ENCODE measurements at places on chromosomes 3 and 15. TPM values are rescaled to one million over a fixed set of nuclear protein-coding genes. Genes with fewer than 3 reads are reported as not detected.

DNA sequence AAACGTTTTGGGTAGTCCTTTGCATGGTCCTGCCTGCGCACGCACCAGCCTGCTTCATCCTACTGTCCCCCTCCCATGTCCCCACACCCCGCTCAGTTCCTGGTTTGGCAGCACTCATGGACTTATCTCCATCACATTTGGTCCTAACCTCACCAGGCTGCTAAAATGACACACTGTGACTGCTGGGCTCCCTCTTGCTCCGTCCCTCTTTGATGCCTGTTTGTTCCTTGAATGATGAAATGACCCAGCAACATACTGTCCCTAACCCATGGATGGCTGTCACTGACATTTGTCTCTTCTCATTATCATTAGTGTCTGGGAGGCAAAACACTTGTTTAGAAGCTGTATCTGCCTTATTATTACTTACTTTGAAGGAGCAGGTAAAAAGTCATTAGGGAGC is 80.5 kb downstream of the CHDH start:
- DNase-seq: no peak

- no peak for DNase-seq
These were observed 77.8 kb upstream of the WDR72 start for GRCh38 chr15:53837263-53837662.

GRCh38 chr3:141057436-141057835 is 6.3 kb downstream of the SPSB4 start:
- DNase-seq: no peak

DNA sequence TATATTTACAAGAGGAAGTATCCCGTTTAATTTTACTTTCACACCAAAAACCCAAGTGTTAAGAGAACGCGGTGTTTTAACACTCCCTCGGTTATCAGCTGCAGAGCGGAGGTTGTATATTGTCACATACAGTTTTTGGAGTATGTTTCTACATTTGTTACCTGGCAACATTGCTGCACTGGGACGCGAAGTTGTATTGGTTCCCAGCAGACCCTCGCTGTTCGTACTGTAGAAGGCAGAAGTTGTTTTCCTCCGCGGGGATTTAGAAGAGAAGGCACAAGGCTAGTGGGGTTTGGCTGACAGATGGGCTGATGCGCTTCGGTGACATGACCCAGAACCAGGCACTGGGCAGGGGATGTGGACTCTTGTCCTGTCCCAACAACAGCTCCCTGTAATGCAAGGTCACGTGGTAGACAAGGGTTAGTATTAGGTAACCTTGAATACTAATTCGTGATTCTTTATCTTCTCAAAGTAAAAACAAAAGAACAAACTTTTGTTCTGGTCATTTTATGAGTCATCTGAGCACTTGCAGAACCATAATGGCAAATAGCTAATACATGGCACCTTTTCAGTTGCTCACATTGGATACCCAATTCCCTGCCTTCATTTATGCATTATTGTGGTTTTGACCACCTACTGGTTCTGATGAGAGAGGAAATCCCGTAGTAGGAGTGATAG is 230.4 kb upstream of the BHLHE40 start:
- DNase-seq: no peak

ILDR1 gene
- 0.34 TPM for total RNA-seq

TIGIT gene
- 5.8 TPM for total RNA-seq

GRCh38 chr3:108133048-108133369 is 42.2 kb upstream of the CD47 start:
- no peak for DNase-seq

DNA sequence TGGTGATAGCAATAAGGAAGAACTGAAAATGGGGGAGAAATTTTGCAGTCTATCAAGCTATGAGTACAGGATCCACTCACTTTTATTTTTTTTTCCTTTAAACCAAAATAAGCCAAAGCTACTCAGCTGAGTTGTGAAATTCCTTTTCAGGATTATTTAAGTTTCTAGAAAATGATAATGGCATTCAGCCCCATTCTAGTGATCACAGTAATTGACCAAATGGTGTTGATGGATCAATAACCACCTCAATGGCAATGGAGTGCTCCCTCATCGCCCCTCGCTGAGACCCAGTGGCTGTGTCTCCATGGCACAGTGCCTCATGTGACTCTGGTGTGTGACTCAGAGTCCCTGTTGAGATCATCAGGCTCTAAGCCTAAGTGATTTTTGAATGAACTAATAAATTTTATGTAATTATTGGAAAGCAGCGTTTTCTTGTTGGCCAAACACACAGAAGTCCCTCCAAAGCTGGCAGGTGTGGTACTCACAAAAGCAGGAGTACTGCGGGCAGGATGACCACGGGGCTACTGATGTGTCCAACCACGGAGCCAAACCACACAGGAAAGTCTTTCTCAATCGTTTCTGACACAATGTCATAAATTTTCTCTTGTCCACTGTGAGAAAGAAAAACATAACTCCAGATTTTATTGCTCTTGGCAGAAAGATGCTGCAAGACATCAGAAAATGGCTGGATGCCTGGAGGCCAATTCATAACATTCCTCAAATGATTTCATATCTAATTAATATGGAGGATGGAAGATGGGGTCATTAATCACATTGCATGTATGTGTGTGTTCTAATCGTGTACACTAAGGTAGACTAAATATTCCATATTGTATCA is 14.4 kb upstream of the STARD5 start:
- DNase-seq: no peak

Data from activated T-helper 1 cell treated with anti-CD3 and anti-CD28 coated beads, Interleukin-12 subunit alpha, Interleukin-12 subunit beta, Interleukin-2, Interleukin-4 antibody, amounts not matched to agents 30 ng/mL and 10 ng/mL and 1 ng/mL, durations not matched to agents 14 hours and 24 hours and 36 hours (primary cell).